ENCODE measurements at places on chromosomes 3 and 15.

DNA sequence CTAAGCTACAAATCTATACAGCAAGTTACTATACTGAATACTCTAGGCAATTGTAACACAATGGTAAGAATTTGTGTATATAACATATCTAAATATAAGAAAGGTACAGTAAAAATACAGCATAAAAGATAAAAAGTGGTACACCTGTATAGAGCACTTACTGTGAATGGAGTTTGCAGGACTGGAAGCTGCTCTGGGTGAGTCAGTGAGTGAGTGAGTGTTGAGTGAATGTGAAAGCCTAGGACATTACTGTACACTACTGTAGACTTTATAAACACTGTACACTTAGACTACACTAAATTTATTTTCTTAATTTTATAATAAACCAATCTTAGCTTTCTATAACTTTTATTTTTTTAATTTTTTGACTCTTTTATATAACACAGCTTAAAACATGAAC lies 123.1 kb downstream of the ZMAT3 start:
- DNase-seq, result no peak

- no peak for DNase-seq
Measured at GRCh38 chr3:14110699-14111098, 14.0 kb downstream of the CHCHD4 start.

DNA sequence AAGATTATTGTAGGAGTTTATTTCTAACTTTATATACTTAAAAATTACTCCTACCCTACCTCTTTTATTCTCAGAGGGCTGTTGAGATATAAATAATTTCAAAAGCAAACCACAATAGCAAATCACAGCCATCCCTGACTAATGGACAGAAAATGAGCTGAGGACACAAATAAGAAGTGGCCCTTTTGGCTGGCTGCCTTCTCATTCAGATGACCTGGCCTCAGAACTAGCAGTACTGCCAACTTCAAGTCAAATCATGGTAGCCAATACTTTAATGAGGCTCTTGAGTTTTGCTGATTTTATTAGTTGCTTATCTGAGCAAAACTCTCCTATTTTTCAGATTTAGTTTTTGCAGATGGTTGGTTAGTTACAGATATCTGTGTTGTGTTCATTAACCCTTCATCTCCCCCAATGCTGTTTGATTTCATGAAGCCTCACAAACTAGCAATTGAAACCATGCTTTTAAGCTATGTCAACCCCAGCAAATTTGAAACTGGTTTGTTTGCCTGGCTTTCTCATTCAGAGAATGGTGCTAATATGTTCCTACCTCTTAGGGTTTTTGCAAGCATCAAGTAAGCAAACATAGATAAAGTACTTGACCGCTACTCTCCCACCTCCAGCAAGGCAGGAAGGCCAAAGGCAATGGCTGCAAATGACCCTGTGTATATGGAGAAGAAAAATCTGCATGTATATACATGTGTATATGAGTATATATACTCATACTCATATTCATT lies 73.4 kb upstream of the HACD2 start:
- DNase-seq, result no peak

DNA sequence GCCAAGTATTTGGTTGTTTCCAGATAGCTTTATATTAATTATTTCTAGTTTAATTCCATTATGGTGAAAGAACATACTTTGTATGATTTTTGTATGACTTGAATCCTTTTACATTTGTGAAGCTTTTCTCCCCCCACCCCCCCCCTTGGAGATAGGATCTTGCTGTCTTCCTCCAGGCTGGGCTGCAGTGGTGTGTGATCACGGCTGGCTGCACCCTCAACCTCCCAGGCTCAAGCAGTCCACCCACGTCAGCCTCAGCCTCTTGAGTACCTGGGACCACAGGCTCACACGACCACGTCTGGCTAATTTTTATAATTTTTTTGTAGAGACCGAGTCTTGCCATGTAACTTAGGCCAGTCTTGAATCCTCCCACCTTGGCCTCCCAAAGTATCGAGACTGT lies 29.5 kb downstream of the ARL8B start:
- no peak for DNase-seq

GRCh38 chr15:89101302-89102193 lies 13.3 kb downstream of the ABHD2 start:
- no peak for DNase-seq

- DNase-seq, result no peak
Measured at GRCh38 chr3:23254282-23254681, 51.2 kb downstream of the UBE2E2 start.
